Endothelial cell (in vitro differentiated cells): ENCODE measurements at places on chromosomes 7 and 10.
A peak's percentile ranks its signal among the peaks of the same experiment; 100 is the strongest.

- no peak for DNase-seq
Measured at GRCh38 chr10:9274206-9274755, 1219.8 kb downstream of the GATA3 start.

GRCh38 chr7:103613655-103614642 is 167.9 kb upstream of the SLC26A5 start:
- no peak for DNase-seq

DNA sequence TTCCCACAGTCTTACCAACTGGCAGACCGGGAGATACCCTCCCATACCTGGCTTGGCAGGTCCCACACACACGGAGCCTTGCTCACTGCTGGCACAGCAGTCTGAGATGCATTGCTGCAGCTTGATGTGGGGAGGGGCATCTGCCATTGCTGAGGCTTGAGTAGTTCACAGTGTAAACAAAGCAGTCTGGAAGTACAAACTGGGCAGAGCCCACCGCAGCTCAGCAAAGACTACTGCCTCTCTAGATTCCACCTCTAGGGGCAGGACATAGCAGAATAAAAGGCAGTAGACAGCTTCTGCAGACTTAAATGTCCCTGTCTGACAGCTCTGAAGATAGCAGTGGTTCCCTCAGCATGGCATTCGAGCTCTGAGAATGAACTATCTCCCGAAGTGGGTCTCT is 69.6 kb upstream of the RELN start:
- DNase-seq: no peak

DNA sequence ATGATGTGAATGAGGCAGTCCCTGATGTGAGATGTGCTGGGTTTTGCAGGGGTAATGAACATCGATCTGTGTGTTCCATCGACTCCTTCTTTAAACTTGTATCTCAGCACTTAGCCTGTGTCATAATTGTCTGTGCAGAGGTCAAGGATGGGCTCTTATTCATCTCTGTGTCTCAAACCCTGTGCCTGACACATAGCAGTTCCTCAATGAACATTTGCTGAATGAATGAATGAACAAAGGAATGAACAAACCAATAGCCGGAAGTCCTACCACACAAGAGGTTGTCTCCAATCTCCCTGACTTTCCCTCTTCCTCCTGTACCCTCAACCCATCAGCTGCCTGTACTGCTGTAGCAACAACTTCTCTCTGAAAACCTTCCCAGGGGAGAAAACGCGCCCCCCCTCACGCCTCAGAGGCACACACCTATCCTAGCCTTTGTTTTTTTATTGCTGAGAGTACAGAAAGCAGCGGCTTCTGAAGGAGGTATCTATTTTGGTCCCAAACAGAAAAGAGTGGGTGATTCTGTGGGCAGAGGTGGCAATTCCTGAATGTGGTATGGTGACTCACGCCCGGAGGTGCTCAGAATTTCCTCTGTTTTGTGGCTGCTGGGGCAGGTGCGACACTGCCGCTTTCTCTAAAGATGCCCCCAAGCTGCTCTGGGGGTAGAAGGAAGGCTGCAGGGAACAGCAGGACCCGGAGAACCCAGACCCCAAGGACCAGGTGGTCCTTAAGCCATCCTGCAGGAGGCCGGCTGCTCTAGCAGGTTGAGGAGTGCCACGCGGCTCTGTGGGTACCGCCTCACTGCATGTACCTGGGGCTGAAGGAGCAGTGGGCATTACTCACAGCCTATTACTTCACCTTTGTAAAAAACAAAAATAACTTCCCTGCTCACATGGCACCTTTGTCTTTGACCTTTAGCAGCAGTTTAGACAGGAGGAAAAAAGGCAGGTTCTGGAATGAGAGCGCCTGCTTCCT is 9.6 kb downstream of the IL2RA start:
- DNase-seq: no peak

- no peak for DNase-seq
Measured at GRCh38 chr7:101378751-101379174, 16.1 kb downstream of the COL26A1 start.

DNA sequence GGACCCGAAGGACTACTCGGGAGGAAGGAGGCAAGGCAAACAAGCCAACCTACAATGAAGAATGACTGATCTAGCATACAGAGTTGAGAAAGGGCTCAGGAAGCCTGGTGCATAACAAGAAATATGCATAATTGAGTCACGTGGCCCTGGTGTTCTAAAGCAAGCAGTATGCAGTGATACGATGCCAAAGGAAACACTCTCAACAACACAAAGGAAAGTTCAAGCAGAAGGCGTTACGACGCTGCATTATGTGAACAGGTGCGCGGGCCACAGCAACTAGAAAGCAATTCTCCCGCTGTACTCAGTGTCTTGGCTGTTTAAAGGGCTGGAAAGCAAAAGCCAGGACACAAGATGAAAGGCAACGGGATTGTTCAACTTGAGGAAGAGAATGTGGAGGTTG is 100.8 kb downstream of the PRTFDC1 start:
- DNase-seq: no peak

DNA sequence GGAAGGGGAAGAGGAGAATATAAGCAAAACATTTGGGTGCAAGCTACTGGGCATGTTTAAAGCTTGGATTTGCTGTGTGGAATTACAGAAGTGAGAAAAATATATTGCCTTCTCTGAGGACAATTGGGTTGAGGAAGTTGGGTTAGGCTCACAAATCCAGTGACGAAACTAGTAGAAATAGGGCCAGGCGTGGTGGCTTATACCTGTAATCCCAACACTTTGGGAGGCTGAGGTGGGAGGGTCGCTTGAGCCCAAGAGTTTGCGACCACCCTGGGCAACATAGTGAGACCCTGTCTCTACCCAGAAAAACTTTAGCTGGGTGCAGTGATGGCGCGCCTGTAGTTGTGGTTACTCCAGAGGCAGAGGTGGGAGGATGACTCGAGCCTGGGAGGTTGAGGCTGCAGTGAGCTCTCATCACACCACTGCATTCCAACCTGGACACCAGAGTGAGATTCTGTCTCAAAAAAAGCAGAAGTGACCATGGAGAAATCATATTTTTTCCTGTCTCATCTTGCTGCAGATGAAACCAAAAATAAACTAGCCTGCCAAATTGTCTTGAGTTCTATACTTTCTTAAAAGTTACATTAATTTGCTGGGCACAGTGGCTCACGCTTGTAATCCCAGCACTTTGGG is 22.4 kb downstream of the NRBF2 start:
- DNase-seq: no peak

DNA sequence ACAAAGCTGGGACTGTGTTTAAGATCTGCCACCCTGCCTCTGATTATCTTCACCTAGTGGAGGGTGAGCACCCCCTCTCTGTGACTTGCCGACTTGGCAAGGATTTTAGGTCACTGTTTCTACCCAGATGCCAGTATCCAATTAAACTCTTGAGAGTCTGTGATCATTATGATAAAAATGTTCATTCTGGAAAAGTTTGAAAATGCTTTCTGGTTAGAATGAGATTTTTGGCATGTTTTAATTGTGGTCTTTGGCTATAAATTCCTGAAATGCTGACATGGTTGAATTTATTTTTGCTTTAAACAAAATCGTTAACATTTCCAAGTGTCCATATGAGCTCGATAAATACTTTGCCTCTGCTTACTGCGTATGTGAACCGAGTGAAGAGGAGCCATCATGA is 221.4 kb downstream of the BICC1 start:
- DNase-seq: no peak

DNA sequence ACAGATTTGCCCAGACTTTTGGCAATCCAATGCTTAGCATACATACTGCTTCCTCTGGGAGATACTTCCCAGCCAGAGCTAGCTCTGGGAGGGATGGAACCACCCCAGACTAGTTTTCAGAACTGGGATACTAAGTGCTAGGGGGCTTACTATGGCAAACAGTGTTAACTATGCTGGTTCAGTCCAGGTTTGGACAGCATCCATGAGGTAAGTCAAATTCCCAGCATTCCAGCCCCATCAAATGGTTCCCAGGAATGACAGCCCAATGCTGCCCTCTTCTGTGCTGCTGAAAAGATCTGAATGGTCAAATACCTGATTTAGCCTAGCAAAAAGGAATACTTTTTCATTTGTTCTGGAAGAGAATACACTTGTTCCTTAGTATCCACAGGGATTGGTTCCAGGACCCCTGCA is 141.7 kb upstream of the CCDC6 start:
- DNase-seq: peak; percentile 14

DNA sequence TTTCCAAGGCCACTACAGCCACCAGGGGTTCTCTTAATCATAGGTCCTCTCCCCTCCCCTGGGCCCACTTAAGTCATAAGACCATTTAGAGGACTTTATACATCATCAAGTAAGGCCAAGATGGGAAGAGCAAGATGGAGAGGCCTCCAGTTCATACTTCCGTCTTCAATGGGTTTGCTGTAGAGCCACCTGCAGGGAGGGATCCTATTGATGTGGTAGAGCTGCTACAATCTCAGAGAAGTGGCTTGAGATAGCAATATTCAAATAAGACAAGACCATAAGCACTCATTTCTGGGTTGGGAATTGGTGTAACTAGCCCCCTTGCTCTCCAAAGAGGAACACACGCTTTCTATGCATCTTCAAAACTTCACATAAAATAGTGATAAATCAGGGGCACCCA is 214.2 kb downstream of the PLXNA4 start:
- DNase-seq: no peak

- DNase-seq: no peak
Measured at GRCh38 chr10:78660446-78661106, 408.2 kb upstream of the ZMIZ1 start.

DNA sequence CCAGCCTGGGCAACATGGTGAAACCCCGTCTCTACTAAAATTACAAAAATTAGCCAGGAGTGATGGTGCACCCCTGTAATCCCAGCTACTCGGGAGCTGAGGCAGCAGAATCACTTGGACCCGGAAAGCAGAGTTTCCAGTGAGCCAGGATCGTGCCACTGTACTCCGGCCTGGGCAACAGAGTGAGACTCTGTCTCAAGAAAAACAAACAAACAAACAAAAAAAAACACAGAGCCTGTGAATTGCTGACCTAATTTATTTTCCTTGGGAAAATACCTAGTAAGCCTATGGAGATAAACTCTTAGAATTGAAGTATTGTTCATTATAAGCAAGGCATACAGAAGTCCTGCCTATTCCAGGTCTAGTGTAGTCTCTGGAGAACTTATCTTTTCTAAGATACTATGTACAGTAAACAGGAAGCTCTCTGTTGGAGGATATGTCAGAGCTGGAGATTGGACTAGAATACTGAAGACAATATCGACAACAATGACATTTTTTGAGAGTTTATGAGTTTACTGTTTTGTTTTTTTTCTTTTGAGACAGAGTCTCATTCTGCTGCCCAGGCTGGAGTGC is 14.9 kb downstream of the GTF2I start:
- DNase-seq: no peak

DNA sequence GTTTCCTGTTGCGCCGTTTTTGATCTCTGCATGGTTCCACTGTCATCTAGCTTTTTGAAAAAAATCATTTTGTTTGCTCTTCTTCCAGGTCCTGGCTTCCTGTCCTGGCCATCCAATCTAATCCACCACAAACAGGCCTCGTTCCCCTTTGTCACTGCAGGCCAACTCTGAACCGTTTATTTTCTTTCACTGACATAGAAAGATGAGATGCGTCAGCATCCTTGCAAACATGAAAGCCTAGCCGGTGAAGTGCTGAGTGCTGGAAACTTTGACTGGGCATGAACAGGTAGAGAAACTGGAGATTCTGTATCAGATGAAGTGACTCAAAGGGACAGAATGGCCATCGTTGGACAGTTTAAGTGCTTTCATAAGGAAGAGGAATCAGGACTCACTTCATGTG is 1247.8 kb downstream of the TYW1 start:
- no peak for DNase-seq

DNA sequence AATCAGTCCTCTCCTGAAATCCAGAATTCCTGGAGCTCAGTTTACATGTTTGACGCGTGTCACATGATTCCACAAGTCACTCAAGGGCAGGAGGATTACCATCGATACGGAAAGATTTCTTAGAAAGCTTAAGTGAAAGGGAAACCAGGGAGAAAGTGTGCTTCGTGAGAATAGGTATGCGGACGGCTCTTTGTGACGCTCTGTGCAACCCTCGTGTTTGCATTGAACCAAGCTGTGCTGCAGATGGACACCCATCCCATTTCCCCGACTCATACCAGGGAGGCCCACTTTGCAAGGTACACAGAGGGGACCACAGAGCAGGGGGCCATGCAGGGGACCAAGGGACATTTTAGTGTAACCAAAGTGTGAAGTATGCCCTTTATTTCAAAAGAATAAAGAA is 43.2 kb downstream of the IKZF1 start:
- DNase-seq: no peak

- DNase-seq: no peak
Measured at GRCh38 chr10:15336211-15336610, 34.9 kb downstream of the FAM171A1 start.

DNA sequence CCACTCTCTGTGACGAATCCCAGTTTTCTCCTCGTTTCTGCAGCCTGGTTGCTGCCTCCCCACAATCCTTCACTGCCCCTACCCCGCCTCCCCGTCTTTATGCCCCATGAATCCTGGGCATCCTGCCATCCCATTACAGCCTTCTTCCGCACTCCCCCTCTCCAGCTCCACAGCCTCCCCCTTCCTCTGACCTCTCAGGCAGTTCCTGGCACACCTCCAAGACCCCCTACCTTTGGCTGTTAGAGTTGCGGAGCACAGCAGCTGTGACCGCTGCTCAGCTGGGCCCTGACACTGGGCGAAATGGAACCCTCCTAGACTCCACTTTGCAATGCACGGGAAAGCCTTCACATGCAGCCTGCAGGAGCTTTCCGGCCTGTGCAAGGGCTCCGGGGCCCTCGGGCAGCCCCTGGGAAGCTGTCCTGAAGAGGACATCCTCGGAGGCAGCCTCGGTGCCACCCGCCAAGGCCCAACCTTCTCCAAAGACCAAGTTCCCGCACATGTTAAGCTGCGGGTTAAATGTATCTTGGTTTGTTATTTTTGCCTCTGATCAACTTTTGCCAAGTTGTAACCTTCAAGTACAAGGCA is 400.7 kb upstream of the MKI67 start:
- DNase-seq: no peak

DNA sequence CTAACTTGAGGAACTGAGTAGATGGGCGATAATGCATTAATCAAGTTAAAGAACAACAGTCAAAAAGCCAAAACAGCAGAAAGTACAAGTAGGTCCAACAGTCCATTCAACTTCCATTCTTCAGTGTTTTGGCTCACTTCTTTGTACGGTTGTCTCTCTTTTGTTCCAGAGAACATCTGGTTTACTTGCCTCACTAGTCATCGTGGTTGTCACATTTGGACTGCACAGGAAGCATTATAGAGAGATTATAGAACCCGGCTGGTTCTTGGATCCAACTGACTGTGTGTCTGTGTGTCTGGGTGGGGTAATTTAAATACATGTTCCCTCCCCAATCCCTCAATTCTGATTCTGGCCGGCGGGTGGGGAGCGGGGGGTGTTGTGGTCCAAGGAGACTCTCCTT is 1.8 kb upstream of the CEP41 start:
- DNase-seq: no peak

- DNase-seq: peak; percentile 76
Measured at GRCh38 chr10:122142641-122143237, 128.4 kb upstream of the BTBD16 start.

DNA sequence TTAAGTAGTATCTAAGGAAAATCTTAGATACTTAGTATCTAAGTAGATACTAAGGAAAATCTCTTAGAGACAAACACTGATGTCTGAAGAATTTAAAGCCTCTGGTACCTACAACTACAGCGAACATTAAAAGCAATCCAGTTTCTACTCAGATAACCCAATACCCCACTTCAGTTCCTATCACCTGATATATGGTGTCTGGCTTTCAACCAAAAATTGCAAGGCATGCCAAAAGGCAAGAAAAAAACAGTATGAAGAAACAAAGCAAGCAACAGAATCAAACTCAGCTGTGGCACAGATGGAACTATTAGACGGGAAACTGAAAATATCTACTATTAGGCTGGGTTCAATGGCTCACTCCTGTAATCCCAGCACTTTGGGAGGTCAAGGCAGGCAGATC is 31.1 kb downstream of the ARHGAP12 start:
- DNase-seq: no peak
